ENCODE measurements at places on chromosomes 3 and 15. TPM values are rescaled to one million over a fixed set of nuclear protein-coding genes. Genes with fewer than 3 reads are reported as not detected.

IL5RA gene
- not detected for total RNA-seq

XIRP1 gene
- total RNA-seq: 0.91 TPM

GDPGP1 gene
- 1.8 TPM for total RNA-seq

FURIN gene
- total RNA-seq: 12.0 TPM

CAPN3 gene
- 0.59 TPM for total RNA-seq

GRCh38 chr3:165202995-165203394, 6.8 kb upstream of the SLITRK3 start:
- no peak for DNase-seq

- peak; percentile 67 for DNase-seq
These were observed 136.7 kb upstream of the TLE3 start for GRCh38 chr15:70234256-70234905.

DNA sequence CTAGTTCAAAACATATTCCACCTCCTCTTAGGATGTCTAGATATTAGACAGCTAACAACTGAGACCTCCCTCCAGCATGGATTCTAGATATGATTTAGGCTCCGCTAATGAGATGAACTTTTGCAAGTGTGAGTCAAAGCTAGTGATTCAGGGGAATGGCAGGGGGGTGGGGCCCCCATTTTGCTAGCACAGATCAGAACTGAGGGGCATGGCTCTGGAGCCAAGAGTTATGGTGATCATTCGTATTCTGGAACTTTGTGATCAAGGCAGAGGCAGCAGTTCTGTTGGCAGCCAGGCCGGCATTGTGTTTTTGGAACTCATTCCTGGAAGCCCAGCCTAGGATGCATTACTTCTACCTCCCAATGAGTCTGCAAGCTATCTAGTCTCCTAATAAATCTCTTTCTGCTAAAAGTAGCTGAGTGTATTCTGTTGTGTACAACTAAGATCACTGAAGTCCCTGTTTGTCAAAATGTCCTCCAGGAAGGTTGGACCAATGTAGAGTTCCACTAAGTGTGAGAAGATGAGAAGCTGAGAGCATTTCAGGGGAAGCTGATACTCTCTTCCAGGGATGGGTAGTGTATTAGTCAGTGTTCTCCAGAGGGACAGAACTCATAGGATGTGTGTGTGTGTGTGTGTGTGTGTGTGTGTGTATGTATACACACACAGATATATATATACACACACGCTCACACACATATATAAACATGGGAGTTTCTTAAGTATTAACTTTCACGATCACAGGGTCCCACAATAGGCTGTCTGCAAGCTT, 312.7 kb downstream of the TLE3 start:
- no peak for DNase-seq

- DNase-seq: peak; percentile 67
These were observed 9.8 kb upstream of the RUVBL1 start for GRCh38 chr3:128133273-128133883.

- DNase-seq: no peak
These were observed 11.6 kb upstream of the EPB42 start for GRCh38 chr15:43232289-43232874.

DNA sequence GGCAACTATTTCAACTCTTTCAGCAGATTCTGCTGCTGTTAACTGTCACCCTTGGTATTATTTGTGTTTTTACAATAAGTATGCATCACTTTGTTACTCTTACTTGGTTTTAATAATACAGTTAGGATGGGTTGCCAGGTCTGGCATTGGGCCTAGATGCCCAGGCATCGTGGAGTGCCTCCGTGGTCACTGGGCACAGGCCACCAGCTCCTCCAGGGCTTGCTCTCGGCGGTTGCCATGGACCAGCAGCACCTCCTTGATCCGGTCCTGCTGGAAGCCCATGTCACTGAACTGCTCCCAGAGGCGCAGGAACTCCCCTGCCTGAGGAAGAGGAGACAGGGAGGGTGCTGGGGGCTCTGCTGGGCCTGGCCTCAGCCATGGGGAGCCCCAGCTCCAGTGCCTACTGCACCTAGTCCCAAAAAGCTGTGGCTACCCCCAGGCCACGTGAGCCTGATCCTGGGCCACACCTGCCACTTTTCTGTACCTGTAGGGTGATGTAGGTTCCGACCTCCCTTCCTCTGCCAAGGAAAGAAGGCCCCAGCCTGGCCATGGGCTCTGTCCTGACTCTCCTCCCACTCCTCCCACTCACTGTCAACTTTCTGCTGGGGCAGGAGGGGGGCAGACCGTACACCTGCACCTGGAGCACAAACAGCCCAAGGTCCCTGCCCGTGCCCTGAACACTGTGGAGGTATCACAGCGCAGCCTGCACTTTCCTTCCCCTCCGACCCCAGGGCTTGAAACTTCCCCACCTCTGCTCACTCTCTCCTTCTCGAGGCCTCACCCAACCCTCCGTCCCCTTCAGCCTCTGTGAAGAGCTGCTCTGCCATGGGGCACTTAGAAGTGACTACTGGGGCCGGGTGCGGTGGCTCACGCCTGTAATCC, 16.6 kb downstream of the KBTBD13 start:
- DNase-seq: no peak

DNA sequence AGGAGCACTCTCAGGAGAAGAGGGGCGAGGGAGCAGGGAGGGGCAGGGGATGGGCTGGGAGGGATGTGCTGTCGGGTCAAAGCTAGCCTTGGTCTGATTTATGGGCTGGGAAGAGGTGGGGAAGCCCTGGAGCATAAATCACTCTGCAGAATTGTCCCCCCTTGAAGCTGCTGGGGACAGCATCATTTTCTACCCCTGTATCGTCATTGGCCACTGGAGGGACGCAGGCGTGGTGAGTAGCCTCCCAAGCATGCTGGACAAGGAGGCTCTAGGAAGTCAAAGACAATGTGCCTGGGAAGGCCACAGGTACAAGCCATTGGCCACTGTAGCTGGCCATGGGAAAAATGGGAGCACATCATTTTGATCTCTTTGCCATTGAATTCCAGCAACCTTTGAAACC, 175.5 kb upstream of the CTDSPL start:
- no peak for DNase-seq

DNA sequence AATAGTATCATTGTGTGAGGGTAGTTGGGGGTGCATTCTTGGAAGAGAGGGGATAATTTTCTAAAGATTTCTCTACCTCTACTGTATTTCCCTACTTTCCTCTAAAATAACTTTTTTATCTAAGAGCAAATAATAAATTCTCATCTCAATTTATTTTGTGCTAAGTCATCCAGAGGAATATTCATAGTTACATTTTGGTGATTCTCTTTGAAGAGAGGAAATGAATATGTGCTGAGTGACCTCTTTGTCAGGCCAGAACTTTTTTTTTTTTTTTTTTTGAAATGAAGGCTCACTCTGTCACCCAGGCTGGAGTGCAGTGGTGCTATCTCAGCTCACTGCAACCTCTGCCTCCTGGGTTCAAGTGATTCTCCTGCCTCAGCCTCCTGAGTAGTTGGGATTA, 15.1 kb upstream of the CCDC80 start:
- no peak for DNase-seq

Measured in SJCRH30 (cell line).